SIG-M5 (cell line): ENCODE measurements at places on chromosomes 2 and 18.

GRCh38 chr2:226609366-226609765 lies 190.3 kb downstream of the IRS1 start:
- no peak for DNase-seq

DNA sequence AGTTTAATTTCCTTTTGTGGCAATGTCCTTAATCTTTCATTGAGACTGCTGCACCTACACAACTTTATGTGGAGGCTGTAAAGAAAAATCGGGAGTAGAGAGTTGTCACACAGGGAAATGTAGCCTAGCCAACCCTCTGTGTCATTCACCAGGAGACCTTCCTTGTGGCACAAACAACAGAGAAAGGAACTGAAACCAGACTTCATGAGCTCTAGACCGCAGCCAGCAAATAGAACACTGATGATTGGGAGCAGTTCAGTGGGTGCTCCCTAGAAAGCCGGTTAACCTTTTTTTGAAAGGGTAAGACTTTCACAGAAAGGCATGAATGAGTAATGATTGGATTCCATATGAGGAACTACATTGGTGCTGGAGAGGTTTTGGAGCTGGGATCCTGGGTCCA lies 1752.4 kb upstream of the CELF4 start:
- no peak for DNase-seq

GRCh38 chr2:47644351-47644750 lies 138.6 kb upstream of the MSH6 start:
- no peak for DNase-seq

DNA sequence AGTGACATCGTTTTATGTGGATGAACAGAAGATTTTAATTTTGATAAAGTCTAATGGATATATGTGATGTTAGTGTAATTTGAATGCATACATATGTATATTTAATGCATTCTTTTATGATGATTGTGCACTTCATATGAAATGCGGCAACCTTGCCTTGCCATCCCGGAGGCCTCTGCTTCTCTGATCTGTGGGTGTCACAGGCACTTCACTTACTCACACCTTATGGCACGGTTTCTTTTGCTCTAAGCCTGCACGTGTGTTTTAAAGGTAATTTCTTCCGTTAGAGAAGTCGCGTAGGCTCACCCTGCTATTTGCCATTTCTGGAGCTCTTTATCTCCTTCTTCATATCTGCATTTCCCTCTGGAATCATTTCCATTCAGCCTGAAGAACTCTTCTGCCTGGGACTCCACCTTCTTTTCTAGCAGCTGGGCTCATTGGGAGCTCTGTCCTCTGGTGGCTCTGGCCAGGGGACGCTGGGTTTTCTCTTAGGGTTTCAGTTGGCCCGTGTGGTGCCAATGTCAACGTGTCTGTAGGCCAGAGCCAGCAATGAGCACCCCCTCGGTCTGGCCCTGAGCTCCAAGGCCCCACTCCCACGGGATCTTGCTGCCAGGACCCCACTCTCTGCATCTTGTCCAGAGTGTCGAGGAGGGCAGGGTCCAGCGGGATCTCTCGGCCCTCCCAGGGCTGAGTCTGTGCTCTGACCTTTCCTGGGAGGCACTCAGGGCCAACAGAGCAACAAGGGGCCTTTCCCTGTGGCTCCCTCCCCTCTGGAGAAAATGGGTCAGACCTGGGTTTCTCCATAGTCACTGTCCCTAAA lies 97.3 kb downstream of the RTP5 start:
- no peak for DNase-seq

- DNase-seq, result no peak
These were observed 526.9 kb upstream of the FANCL start for GRCh38 chr2:58767828-58768714.

- no peak for DNase-seq
These were observed 136.2 kb downstream of the NFATC1 start for GRCh38 chr18:79531926-79532312.

DNA sequence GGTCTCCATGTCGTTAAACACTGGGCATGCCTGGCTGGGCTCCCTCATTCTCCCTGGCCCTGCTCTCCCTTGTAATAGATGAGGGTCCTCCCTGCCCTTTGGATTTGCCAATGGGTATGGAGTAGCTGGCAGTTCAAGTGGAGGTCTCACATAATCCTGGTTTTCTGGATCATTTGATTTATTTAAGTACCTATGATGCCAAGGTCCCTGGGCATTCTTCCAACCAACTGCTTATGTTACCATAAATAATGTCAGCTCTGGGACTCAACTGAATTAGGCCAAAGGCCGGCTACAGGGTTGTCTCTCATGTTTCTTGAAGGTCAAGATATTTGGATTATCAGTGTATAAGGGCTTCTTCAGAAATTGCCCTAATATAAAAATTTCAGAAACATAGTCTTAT lies 104.9 kb upstream of the LYPD6 start:
- no peak for DNase-seq

- DNase-seq, result no peak
These were observed 241.2 kb downstream of the RPIA start for GRCh38 chr2:88932686-88933085.

DNA sequence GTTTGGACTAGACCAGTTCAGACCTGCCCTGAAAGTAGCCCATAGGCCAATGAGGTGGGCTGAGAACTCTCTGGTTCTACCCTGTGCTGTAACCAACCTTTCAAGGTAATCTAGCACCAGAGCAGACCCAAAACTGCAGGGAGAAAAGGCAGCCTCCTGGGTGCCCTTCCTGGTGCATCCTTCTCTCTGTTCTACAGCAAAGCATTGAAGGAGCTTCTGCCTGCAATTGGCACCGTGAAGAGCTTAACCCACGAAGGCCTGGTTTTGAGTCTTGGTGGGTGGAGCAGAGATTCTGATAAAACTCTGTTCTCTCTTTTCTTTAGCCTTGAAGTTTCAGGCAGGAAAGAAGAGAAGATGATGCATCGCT lies 55.5 kb downstream of the LIPG start:
- no peak for DNase-seq

GRCh38 chr18:32934201-32934600 lies 161.4 kb upstream of the KLHL14 start:
- DNase-seq, result no peak

- DNase-seq, result no peak
These were observed 73.5 kb downstream of the KCNF1 start for GRCh38 chr2:10985260-10985659.
